GM12892 (cell line): ENCODE measurements at places on chromosomes 5 and 9.

GRCh38 chr9:109319626-109320241 is 1.1 kb downstream of the EPB41L4B start:
- DNase-seq: no peak

DNA sequence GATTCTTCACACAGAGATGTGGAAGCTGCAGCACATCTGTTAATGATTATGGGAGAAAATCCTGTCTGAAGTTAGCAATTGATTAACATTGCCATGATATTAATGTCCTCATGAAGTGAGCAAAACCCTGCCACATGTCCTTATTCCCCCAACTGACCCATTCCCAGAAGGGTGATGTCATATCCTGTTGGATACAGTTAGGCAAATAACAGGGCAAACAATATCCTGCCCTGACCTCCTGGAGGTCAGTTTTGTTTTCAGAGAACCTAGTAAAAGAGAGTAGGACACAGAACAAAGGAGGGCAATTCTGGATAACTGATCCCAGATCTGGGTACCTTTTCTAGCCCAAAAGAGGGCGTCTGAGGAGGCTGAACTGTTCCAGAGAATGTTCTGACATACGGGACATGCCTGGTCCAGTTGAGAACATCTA is 11.0 kb downstream of the ABLIM3 start:
- no peak for DNase-seq

DNA sequence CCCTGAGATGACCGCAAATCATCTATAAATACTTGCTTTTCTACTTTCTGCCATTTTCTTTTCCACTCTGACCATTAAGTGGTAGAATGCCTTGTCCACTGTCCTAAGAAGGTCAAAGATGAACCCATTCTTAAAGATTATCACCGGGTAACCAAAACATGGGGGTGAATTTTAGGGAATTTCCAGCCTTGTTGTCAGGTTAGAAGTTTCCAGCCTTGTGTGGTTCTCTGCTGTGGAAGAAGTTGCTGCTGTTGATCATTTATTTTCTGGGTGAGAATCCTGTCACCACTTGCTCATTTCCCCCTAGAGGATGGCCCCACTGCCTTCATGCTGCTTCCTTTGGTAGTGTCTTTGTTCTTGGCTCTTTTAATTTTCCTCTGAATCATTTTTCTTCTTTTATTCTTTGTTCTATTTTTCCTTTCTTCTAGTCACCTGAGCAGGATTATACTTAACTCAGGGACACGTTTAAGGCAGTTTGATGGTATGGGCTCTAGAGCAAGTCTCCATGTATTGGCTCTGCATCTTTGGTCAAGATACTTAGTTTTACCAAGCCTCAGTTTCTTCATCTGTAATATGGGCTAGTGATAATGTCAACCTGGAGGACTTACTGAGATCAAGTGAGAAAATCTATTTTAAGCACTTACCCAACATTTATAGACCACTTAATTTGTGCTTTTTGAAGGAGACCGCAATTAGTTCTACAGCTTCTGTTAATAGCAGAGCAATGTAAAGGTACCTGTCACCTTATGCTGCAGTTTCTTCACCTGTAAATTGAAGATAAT is 266.2 kb downstream of the ARHGAP26 start:
- DNase-seq: no peak

DNA sequence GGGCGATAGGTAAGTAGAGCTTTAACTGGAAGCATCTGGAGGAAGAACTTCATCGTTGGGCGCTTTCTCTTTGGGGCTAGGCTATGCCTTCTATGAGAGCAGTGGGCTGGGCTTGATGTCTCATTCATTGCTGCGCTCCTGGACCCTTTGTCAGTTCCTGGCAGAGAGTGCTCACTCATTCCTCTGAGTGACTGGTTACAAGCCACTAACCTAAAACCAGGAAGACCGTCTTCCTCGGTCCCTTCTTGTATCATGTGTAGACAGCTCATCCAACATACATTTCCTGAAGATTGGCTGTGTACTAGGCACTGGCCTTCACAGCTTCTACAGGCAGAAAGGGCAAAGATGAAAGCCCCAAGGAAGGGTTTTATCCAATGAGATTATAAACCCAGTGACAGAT is 6.4 kb downstream of the SWI5 start:
- no peak for DNase-seq

GRCh38 chr9:77710965-77711648 is 63.0 kb upstream of the GNA14 start:
- DNase-seq: no peak

- no peak for DNase-seq
Measured at GRCh38 chr9:116325924-116326323, 172.3 kb downstream of the PAPPA start.

DNA sequence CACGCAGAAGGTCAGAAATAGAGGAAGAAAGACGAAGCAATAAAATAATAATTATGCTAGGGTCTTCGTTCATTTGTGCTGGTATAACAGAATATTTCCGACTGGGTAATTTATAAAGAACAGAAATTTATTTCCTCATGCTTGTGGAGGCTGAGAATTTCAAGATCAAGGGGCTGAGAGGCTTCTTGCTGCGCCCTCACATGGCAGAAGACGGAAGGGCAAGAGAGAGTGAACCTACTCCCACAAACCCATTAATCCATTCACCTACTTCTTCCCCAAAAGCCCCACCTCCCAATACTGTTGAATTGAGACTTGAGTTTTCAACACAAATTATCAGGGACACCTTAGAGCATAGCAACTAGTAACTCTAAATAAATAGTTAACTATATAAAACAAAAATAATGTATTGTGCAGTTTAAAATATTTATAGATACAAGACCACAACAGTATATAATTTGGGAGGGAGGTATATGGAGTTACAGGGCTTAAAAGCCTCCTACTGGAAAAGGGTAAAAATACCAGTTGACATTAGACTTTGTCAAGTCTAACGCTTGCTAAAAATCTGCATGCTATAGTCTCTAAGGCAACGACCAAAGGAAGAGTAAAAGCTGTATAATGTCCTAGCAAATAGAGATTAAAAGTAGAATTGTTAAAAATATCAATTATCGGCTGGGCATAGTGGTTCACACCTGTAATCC is 40.3 kb upstream of the NAA35 start:
- DNase-seq: no peak

DNA sequence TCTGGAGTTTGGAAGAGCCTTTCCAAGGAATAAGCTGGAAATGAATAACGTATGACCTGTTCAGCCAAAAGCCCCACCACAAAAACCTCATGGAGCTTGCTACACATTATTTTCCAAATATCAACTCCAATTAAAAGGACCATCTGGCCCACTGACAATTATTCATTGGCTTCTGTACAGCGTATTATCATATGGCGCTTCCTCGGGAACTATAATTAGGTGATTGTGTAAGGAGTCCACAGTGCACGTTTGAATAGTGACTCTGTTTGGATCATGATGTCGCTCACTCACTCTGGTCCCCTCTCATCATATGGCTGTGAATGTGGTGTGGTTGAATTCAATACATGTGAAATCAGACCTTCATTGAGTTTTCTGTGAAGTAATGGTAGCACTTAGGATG is 52.1 kb downstream of the GDNF start:
- DNase-seq: no peak

- no peak for DNase-seq
Measured at GRCh38 chr9:2166203-2166602, 151.1 kb downstream of the SMARCA2 start.

DNA sequence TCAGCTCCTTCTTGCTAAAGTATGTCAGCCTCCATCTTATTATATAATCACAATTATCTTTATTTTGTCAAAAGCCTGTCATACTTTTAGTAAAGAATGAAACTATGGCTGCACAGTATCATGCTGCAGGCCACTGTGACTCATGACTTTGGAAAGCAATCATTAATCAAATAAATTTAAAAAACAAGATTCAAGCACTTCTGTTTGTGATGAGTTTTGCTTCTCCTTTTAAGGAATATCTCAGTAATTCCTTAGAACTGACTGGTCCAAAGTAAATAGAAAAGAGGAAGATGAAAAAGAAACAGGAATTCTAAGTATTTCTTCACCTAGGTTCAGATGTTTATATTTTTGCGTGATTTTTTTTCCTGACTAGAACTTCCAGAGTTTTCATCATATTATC is 83.1 kb downstream of the EDIL3 start:
- no peak for DNase-seq

DNA sequence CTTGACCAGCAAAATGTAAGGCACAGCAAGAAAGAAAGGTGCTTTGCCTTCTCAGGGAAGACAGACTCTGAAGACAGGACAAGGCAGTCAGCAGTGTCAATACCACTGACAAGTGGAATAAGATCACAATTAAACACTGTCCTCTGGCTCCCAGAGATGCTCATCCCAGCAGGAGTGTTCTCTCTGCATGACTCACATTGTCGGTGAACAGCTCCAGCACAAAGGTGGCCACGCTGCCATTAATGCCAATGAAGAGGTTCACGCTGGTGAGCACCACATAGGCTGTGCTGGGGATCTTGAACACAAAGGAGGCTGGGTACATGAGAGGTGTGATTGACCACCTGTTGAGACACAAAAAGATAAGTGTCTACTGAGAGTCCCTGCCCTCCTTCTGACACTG is 31.9 kb downstream of the NIPSNAP3B start:
- no peak for DNase-seq

DNA sequence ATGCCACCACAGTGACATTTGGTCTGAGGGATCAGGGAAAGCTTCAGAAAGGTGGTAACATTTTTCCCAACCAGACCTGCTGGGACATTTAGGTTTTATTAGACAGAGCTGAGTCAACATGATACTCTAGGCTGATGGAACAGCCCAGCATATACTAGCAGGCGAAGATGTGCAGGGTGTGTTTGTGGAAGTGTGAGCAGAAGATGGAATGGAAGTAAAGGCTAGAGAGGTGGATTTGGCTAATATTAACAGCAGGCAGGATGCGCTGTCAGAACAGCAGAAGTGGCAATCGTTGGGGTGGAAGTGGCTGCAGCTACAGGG is 340.6 kb downstream of the ASTN2 start:
- DNase-seq: no peak

GRCh38 chr9:23041466-23041865 is 594.8 kb downstream of the DMRTA1 start:
- no peak for DNase-seq

DNA sequence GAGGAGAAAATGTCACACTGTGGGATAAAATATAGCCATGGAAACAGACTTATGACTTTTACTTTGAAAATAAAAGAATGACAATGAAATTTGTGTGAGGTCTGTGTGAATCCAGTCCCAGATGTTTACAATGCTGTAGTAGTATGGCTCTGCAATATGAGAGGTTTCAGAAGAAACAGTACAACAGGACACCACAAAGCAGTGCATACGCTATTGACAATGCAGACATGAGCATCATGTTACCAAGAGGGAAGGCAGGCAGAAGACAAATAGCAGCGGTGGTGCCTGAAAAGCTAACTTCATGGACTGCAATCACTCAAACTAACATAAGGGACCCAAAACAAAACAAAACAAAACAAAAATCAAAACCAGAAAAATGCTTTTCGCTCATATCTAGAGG is 1.8 kb downstream of the FGF10 start:
- DNase-seq: no peak

DNA sequence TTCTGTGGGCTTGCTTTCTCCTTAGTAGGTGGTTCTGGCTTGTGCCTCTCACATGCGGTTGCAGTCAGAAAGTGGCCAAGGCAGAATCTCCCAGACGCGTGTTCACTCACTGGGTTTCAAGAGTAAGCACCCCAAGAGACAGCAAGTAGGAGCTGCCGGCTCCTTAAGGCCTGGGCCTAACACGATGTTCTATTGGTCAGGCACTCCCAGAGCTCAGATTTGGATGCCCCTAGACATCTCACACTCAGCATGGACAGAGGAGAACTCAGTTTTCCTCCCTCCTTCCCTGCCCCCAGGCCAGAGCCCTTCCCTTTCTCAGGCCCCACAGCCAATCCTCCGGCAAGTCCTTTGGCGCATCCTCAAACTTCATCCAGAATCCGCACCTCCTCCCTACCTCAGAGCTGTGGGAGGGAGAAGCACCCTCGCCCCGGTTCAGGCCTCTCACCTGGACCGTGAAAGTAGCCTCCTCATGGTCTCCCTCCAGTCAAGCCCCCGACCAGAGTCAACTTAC is 6.5 kb upstream of the CARD19 start:
- DNase-seq: no peak

- no peak for DNase-seq
Measured at GRCh38 chr9:85178474-85178873, 508.9 kb downstream of the NTRK2 start.

GRCh38 chr9:117014061-117014460 is 327.0 kb downstream of the TRIM32 start:
- DNase-seq: no peak

- DNase-seq: no peak
Measured at GRCh38 chr9:124869466-124869985, 7.6 kb downstream of the ARPC5L start.

DNA sequence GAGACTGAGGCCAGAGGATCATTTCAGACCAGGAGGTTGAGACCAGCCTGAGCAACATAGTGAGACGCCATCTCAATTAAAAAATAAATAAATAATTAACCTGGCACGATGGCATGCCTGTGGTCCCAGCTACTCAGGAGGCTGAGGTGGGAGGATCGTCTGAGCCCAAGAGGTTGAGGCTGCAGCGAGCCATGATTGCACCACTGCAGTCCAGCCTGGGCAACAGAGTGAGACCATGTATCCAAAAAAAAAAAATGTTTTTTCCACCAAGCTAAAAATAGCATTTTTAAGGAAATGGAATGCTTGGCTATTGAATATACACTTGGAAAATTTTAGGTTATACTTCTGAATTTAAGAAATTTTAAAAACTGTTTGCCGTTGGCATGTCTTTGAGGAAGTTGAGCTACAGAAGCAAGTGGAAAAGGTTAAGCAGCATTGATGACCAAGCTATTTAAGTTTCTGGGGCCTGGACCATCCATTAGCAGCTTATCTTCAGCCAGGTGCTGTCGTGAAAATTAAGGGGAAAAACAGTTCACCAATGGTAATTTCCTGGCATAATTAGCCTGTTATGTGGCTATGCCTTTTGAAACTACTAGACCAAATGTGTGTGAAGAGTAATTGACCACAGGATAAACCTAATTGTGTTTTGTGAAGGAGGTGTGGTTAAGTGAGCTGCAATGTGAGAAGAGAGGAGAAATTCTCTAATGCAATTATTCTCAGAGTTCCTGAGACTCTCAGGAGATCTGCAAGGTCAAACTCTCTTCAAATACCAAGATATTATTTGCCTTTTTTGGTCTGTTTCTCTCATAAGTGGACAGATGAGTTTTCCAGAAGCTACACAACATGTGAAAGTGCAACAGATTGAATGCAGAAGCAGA is 21.0 kb downstream of the F2R start:
- DNase-seq: no peak

GRCh38 chr5:130102375-130102774 is 198.1 kb downstream of the CHSY3 start:
- no peak for DNase-seq

- DNase-seq: no peak
Measured at GRCh38 chr9:27436234-27436633, 87.9 kb upstream of the IFNK start.

GRCh38 chr5:101278917-101279316 is 375.8 kb upstream of the ST8SIA4 start:
- DNase-seq: no peak

DNA sequence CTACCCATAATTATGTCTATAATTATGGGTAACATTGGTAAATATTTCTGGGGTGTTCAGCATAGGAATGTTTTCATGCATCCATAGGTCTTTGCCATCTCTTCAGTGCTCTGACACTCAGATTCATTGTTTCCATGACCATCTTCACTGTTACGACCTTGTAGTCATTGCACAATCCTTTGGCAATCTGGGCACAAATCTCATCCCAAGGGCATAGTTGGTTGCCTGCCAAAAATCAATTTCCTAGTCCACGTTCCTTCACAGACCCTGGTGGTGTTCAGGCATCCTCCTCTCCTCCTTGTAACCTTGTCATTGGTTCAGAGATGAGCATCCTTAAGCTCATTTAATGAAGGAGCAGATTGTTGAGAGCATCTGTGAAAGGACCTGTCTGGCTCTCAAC is 1400.7 kb downstream of the CDH12 start:
- no peak for DNase-seq

- no peak for DNase-seq
Measured at GRCh38 chr9:135728436-135729110, 26.6 kb downstream of the KCNT1 start.
